Stimulated activated CD8-positive, alpha-beta memory T cell treated with anti-CD3 and anti-CD28 coated beads, Interleukin-4, amount 100 ng/mL, for 1 hour (primary cell): ENCODE measurements at places on chromosomes 7 and 10.

GRCh38 chr7:20310963-20311742 lies 19.5 kb upstream of the ITGB8 start:
- no peak for DNase-seq

DNA sequence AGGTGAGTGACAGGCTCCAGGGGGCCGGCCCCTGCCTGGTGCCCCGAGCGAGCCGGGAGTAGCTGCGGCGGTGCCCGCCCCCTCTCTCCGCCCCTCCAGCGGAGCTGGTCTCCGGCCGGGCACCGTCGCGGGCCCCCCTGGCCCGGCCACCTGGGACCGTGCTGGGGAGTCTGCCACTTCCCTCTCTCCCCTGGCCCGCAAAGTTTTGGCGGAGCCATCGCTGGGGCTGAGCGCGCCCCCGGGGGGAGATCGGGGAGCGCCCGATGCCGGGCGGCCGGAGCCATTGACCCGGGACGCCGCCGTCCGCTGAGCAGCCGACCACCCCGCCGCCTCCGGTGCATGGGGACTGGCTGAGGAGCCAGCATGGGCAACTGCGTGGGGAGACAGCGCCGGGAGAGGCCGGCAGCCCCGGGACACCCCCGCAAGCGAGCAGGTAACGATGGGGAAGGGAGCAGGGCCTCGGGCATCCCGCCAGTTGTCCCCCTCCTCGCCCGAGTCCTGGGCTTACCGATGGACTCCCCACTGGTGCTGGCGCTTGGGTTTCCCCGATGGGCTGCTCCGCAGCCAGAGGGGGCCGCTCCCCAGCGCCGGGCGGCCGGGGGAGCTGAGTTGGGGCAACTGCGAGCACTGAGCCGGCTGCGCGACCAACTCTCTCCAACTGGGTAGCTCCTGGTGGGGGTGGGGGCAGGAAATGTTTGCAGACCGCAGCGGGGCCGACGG lies at the start of gene UBTD1:
TSS of gene UBTD1 (plus strand) at position 84 of the 720 bp plus-strand sequence. CDS start at position 364, 280 bp downstream.
- no peak for DNase-seq

DNA sequence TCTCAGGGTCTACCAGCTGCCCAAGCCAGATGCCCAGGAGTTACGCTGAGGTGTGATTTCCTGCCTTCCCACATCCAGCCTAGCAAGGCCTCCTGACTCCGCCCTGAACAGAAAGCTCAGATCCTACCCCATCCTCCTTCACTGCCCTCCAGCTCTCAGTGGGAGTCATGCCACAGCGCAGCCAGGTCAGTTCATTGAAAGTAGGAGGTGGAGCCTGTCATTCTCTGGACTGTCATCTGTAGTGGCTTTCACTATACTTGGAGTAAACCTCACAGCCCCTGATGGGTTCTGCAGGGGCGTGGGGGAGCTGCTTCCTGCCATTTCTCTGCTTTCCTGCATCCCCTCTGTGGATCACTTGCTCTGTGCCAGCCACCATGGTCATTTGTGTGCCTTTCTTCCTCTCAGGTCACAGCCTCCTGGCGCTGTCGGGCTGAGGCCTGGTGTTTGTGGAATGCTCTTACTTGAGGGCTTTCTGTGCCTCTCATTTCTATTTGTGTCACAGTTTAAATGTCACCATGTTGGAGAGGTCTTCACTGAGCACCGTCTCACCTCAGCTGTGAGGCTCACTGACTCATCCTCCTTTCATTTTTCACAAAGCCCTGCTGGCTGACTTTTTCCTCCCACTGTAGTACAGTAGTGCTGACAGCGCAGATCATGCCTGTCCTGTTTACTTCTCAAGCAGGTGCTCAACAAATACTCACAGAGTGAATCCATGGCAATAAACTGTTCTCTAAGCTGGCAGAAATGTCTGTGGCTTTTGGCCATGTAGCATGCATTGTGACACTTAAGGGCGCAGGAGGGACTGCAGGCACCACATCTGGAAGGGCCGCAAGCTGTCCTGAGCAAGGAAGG lies 61.0 kb upstream of the TMEM248 start:
- DNase-seq, result no peak

DNA sequence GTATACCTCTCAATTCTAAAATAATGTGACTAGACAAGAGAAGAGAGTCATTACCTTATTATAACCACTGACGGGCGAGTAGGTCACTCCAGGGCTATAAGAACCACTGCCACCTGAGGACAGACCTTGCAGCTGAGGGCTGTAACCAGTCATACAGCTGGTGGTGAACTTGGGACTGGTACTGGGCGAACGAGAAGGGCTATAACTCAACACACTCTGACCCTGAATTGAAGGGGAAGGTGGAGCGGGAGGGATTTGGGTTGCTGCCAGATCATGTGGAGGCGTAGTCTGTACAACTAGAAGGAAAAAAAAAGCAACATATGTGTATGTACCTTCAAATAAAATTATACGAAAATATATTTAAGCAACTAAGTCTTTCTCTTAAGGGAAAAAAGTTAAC lies 3.4 kb downstream of the TMEM209 start:
- DNase-seq, result no peak

DNA sequence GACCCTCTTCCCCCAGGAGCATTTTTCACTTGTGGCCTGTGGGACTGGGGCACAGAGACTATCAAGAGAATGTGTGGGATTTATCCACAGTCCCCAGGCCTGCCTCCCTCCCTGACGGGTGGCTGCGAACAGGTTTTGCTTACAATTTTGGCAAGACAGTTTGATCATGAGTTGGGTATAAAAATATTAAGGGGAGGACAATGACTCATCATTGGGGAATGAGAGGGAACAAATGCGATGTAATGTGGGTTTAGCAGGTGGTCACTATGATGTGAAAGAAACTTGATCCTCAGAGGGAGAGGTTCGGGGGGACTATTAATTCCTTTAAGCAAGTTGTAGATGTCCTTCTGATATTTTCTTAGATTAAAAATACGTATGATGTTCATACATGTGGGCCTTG lies 52.2 kb downstream of the EMX2 start:
- DNase-seq, result no peak

- DNase-seq, result no peak
Measured at GRCh38 chr7:157685430-157686284, 348.9 kb downstream of the DNAJB6 start.

- DNase-seq, result no peak
Measured at GRCh38 chr10:1570416-1571051, 166.8 kb downstream of the ADARB2 start.

DNA sequence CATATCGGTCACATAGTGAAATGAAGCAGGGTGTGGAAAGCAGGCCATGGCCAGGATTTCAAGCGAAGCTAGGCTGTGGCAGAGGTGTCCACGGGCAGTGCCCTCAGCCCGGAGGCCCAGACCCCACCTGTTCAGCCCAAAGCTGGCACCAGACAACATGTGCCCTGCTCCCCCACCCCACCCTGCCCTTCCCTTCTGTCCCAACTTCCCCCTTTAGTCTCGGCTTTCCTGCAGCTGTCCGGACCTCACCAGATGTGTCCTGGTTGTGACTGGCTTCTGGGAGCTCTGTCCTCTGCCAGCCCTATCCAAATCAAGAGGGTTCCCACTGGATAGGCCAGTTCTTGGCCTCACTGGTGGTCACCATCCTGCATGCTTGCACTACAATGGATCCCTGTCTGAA lies 37.3 kb downstream of the ADAM12 start:
- no peak for DNase-seq
